Stimulated activated CD8-positive, alpha-beta memory T cell treated with anti-CD3 and anti-CD28 coated beads, Interleukin-15, amount 100 ng/mL, for 4 hours (primary cell): ENCODE measurements at places on chromosomes 4 and X.

DNA sequence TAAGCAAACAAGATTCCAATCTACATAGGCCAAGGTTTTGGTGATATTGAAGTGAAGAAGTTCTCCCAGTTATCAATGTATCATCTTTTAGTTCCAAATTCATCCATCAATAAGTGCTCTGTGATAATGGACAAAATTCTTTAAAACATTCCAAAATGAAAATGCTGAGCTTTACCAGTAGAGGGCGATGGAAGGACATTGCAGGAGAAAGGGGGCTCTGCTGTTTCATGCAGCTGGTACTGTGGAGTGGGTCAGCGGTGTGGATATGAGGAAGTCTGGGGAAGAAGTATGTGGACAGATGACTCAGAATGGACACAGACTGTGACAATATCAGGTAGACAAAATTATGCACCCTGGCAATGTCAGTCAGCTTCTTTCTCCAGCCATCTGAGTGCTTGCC, 46.6 kb upstream of the HS6ST2 start:
- DNase-seq, result no peak

- DNase-seq, result no peak
Measured at GRCh38 chrX:46588263-46588662, 14.7 kb downstream of the CHST7 start.

DNA sequence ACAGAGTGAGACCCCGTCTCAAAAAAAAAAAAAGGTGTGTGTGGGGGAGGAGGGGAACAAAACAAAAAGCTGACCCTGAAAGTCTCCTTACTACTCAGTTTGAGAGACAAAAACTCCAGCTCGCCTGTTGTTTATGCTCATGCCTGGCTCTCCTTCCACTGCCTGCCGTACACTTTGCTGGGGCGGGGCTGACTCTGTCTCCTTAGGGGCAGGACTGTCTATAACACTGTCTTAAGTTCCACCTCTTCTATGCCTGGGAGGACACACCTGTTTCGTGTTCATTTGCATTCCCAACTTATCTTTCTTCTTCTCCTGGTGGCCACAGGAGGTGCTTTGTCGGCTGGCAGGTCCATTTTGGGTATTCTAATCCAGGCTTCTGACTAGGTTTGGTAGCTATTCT, 81.4 kb downstream of the MTNR1A start:
- no peak for DNase-seq

DNA sequence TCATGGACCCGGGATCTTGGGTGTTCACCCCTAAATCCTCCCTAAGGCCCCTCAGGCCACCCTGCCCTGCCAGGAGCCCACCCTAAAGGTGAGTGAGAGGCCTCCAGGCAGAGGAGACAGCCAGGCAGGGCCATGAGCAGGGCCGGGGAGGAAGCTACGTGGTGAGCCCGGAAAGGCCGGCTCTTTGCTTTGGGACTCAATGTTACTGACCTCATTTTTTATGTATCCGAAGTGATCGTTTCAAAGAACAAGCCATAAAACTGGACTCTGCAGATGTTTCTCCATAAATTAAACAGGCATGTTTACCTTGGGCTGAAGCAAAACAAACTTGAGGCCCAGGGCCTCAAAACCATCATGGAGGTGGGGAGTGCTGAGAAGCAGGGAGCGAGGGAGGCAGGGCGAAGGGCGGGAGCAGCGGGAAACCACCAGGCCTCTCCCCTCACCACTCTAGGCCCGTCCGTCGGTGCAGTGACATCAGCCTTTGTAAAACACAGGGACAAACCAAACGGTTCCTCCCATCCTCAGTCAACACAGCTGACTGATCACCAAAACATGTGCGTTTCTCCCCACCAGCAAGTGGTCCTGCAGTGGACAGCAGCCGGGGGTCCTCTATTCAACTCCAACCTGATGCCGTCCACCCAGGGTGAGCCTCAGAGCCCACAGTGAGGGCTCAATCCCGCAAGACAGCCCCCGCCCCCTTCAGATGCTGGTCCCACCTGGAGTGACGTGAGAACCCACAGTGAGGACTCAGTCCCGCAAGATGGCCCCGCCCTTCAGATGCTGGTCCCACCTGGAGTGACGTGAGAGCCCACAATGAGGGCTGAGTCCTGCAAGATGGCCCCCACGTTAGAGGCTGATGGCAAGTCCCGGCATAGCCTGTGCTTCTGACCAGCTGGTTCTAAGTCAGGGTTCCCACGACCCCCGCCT, 102.9 kb upstream of the LRPAP1 start:
- DNase-seq, result no peak

GRCh38 chr4:1775731-1776500, 17.2 kb upstream of the FGFR3 start:
- DNase-seq, result no peak
